A549 (cell line): ENCODE measurements at places on chromosomes 2 and 18. TPM values are rescaled to one million over a fixed set of nuclear protein-coding genes. Genes with fewer than 3 reads are reported as not detected.

Gene ATIC
- 294 to 325 TPM (median 298 TPM) in 3 replicates for polyA plus RNA-seq

Gene ZNF516
- polyA plus RNA-seq = 3.2 to 4.9 TPM (median 4.3 TPM) in 3 replicates

Gene BUB1
- 36.9 to 44.0 TPM (median 38.2 TPM) in 3 replicates for polyA plus RNA-seq

Gene KIF1A
- polyA plus RNA-seq = 0.26 to 0.35 TPM (median 0.28 TPM) in 3 replicates

Gene PFN4
- 1.2 to 1.6 TPM (median 1.6 TPM) in 3 replicates for polyA plus RNA-seq

Gene NRP2
- 125 to 187 TPM (median 159 TPM) in 3 replicates for polyA plus RNA-seq

Gene TFCP2L1
- polyA plus RNA-seq = 1.1 to 1.3 TPM (median 1.1 TPM) in 3 replicates

Gene LINC00305
- polyA plus RNA-seq = not detected in 3 replicates

Gene QPCT
- 16.6 to 20.0 TPM (median 18.7 TPM) in 3 replicates for polyA plus RNA-seq

Gene MFSD2B
- polyA plus RNA-seq = 0.17 to 0.36 TPM (median 0.25 TPM) in 3 replicates

Gene SMAD7
- polyA plus RNA-seq = 26.9 to 29.1 TPM (median 29.0 TPM) in 3 replicates

Gene GCFC2
- 15.1 to 15.2 TPM (median 15.2 TPM) in 3 replicates for polyA plus RNA-seq

Gene GEN1
- 16.2 to 18.1 TPM (median 16.8 TPM) in 3 replicates for polyA plus RNA-seq

Gene RFTN2
- 0.03 to 0.13 TPM (median 0.08 TPM) in 3 replicates for polyA plus RNA-seq

Gene ZNF512
- 22.0 to 25.3 TPM (median 22.6 TPM) in 3 replicates for polyA plus RNA-seq

Gene IL1R2
- 0.71 to 0.83 TPM (median 0.71 TPM) in 3 replicates for polyA plus RNA-seq

Gene DLX1
- polyA plus RNA-seq = 2.4 to 2.9 TPM (median 2.5 TPM) in 3 replicates

Gene ACTR2
- polyA plus RNA-seq = 268 to 303 TPM (median 278 TPM) in 3 replicates

Gene FBLN7
- polyA plus RNA-seq = 0.31 to 0.63 TPM (median 0.63 TPM) in 3 replicates

Gene CROCC2
- polyA plus RNA-seq = not detected in 3 replicates

Gene ARHGAP15
- polyA plus RNA-seq = not detected in 3 replicates

Gene LRP2
- polyA plus RNA-seq = 0.01 TPM in 1 of 3 replicates, not detected in the others
